ENCODE measurements at places on chromosomes 7 and 10.

DNA sequence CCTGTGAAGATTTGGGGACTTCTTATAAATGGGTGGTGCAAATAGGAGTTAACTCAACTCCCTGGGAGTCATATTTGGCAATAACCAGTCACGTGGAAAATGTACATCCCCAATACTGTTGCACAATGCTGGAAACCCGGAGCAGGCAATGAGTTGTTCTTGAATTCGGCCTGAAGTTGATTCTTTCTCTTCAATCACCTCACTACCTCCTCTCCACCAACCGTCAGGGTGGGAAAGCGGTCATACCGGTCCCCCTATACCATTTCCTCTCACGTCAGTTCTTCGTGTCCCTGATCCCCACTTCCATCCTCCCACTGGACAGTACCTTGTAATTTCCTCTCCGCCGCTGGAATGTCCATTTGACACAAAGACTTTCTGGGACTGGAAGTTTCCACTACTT, 2.8 kb downstream of the GIMAP5 start:
- DNase-seq: no peak

DNA sequence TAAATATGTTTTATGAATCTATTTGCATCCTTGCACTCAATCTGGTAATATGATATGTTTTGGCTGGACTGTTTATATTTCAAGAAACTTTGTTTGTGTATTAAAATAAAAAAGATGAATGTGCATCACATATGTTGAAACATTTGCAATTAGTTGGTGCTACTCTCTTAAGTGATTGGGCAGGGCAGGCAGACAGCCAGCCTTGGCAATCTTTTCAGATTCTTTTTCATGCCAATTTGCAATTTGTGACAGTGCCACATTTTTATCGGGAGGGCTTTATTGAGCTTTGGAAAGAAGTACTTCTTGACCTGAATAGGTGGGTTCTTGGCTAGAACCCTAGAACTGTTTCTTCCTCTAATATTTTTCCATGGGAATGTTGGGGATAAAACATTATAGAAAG, 152.2 kb downstream of the NXPH1 start:
- DNase-seq: no peak

GRCh38 chr7:20241194-20241910, 24.2 kb upstream of the MACC1 start:
- no peak for DNase-seq

- no peak for DNase-seq
Observed at GRCh38 chr7:101516851-101517250, 112.2 kb downstream of the MYL10 start.

- DNase-seq: no peak
Observed at GRCh38 chr7:14818871-14819270, 83.7 kb downstream of the DGKB start.

DNA sequence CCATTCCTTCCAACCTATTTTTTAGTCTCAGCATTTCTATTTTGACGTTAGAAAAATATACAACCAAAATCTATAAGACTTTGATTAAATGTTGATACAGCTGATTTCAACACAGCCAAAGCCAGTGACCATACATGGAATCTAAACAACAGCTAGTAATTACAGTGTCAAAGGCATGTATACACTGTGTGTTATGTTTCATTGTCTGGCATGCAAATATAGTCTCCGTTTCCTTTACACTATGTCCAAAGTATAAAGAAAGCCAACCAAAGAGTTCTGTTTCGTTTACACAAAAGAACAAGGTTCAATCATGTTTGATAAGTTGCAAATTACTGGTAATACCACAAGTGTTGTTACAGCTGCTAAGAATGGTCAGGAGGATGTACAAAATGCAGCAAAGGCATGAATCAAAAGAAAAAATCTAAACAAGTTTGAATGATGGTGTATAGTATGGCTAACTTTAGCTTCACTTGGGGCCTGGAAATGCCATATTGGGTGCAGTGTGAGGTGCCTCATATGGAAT, 268.3 kb upstream of the FERD3L start:
- DNase-seq: no peak

GRCh38 chr10:113752553-113752952, 1.1 kb downstream of the PLEKHS1 start:
- no peak for DNase-seq

GRCh38 chr10:119872610-119872859, at the start of gene MCMBP:
MCMBP (minus strand) TSS chr10:119872843; CDS start chr10:119872584, 259 bp downstream.
- DNase-seq: no peak

DNA sequence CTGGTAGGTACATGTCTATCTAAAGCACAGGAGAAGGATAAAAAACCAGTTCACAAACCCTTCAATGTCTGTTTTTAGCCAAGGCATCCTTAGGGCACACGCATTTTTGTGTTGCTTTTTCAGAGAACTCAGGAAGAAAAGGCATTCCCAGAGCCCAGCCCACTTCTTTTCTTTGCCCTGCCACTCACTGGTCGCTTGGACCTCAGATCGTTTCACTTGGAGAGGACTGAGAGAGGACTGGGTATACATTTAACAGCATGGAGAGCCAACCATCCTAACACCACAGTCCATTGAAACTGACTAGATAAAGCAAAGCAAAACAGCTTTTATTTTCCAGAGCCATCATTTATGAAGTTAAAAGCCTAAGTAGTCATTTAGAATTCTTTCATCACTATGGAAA, 194.2 kb downstream of the CAMK1D start:
- DNase-seq: no peak

DNA sequence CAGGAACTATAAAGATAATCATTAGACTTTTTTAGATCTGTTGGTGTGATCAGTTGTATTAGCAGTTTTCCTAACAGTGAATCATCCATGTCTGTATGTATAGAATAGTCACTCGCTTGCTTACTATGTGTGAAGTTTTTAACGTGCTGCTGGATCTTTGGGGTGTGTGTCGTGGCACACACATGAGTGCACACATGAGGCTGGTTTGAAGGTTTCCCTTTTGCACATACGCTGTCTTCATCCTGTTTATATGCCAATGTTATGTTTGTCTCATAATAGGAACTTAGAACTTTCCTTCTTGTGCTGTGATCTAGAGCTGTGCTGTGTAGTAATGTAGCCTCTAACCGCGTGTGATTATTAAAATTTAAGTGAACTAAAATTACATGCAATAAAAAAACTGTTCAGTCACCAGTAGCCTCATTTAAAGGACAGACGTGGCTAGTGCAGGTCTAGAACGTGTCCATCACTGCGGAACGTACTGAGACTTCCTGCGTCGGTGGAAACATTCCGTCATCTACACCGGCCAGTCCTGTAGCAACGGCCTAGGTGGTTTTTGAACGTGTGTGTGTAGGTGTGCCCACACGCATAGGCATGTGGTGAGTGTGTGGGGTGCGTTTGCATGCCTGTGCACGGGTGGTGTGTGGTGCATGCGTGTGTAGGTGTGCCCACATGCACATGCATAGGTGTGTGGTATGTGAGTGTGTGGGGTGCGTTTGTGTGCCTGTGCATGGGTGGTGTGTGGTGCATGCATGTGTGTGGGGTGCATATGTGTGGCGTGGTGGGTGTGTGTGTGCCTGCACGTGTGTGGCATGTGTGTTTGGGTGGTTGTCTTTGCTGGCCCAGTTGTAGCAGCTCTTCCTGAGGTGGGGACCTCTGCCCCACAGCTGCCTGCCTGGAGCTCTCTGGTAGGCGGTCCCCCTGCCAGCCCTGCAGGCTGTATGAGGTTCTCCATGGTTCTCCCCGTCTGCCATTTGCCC, 56.6 kb downstream of the INPP5A start:
- no peak for DNase-seq

GRCh38 chr10:23197416-23197861, 5.3 kb downstream of the PTF1A start:
- no peak for DNase-seq

DNA sequence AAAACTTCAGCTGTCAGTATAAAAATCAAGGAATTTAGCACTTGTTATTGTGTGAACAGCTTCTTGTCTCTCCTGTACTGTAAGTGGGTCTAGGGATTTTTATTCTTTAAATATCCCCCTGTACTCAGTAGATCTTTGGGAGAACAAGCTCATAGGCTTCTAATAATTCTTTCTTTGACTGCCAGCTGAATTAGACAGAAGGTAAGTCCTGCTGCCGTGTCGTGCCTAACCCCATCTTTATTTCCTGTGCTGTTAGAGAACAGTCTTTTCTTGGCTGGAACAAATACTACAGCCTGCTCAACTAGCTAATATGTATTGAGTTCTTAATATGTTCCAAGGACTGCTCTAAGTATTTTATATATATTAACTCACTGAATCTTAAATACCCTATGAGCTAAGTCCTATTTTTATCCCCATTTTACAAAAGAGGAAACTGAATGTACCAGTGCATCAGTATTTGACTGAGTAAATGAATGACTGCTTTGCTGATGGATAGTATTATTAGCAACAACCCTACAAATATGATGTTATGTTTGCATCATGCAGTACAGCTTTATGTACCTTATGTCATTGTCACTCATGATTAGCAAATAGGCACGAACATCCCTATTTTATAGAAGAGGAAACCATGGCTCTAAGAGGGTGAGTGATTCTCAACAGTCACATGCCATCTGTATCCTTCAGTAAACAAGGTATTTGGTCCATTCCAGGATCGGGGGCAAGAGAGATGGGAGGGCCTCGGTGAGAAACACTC, 5.5 kb upstream of the DUSP5 start:
- no peak for DNase-seq

- DNase-seq: no peak
Observed at GRCh38 chr7:64999165-65000004, 7.1 kb downstream of the ERV3-1 start.

All from anterior cingulate cortex (tissue), 58 donors.